ENCODE measurements at places on chromosomes 1 and 21.

GRCh38 chr1:54927472-54928240, 40.7 kb upstream of the DHCR24 start:
- no peak for DNase-seq

DNA sequence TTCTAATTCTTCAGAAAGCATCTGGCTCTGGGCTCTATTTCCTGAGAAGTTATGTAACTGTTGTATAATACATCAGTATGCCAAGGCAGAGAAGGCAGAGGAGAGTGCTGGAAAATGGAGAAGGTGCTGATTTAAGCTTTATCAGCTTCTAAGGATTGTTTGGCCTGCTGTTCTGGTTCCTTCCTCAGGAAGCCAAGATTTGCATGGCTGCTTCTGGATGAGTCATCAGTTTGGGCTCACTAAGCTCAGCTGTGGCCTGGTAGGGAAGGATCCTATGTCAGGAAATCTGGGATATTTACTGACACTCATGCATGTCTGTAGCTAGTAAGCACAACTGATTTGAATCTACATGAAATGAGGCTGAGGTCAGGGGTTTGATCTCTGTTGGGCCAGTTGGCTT, 73.2 kb upstream of the ADGRL4 start:
- peak; percentile 68 for DNase-seq

DNA sequence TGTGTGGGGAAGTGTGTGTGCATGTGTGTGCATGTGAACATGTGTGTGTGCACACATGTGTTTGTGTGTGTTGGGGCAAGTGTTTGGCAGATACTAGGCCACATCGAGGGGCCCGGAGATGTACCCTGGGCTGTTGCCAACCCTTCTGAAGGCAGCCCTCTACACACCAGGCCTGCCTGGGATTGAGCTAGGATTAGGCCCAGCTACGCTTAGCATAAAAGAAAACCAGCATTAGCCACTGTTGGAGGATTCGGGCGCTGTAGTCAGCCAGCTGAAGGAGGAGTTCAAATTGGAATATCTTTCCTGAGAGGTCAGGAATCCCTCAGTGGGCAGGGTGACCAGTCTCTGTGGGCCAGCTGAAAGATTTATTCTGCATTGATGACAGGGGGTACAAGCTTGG, 10.6 kb upstream of the ALX3 start:
- no peak for DNase-seq

DNA sequence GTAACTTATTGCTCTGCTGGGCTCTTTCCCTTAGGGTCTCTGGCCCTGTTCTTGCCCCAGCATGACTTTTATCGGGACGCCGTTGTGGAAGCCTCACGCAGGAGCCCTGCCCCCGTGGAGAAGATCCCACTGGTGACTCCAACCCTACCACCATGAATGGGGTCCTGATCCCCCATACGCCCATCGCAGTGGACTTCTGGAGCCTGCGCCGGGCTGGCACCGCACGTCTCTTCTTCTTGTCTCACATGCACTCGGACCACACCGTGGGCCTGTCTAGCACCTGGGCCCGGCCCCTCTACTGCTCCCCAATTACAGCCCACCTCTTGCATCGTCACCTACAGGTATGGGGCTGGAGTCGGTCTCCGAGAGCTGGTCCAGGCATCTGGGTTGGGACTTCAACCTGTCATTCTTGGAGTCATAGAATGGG, 322 bp downstream of the DCLRE1B start:
- no peak for DNase-seq

- DNase-seq, result no peak
Observed at GRCh38 chr1:159077120-159077961, 775 bp upstream of the AIM2 start.

GRCh38 chr1:182444497-182444896, 5.4 kb upstream of the RGSL1 start:
- DNase-seq, result no peak

DNA sequence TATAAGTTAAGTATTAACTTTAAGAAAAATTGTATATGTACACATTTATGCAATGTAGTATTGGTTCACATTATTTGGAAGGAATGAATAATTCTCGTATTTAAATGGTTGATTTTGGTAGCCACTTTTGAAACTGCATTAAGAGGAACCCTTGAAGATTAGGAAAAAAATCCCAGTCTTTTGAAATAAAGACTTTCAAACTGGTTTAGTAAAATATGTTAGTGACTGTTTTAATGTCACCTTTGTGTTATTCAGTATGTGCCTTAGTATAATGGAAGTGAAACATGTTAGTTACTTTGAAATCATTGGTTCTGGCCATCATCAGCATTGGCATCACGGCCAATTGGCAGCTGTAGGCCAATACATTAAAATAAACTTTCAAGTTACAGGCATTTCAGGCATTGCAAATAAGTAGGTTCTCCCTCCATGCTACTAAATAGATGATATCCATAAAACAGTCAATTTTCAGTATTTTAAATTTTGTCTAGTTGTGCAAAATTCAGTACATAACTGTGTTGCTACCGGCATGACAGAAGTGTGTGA, 4.4 kb downstream of the MIER1 start:
- DNase-seq, result no peak

All from retinal pigment epithelial cell (primary cell).